ENCODE measurements at places on chromosomes 3 and 15.

DNA sequence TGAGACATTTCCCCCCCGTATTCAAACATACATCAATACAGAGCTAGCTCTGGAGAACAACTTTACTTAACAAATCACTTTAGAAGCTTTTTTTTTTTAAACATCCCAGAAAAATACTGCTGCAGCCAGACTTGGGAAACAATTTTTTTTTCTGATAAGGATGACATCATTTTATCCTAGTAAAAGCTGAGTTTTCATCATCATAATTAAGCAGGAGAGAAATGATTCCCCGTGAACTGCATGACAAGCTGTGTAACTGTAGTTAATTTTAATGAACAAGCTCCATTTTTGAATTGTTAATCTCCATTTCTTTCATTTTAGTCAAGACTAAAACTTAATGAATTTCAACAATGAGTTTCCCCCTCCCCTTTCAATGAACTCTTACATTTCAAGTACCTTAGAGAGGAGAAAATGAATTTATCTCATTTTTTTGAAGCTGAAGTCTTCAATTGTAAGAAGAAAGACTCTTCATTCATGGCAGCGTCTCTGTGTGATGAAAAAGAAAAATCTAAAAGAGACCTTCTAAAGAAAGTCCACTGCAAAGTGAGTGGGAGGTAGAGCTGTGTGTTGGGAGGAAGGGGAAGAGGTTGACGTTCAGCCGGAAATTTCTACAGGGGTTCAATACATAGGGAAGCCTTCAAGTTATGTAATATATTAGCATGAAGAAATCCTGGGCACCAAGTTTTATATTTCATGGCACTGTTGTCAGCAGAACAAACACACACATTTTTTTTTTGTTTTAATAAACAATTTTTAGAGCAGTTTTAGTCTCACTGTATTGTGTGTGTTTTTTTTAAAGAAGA lies 31.7 kb downstream of the HES1 start:
- DNase-seq: no peak

GRCh38 chr15:90822204-90822955 lies 46.0 kb upstream of the FURIN start:
- no peak for DNase-seq

GRCh38 chr3:134201201-134202130 lies 49.2 kb downstream of the RYK start:
- no peak for DNase-seq

DNA sequence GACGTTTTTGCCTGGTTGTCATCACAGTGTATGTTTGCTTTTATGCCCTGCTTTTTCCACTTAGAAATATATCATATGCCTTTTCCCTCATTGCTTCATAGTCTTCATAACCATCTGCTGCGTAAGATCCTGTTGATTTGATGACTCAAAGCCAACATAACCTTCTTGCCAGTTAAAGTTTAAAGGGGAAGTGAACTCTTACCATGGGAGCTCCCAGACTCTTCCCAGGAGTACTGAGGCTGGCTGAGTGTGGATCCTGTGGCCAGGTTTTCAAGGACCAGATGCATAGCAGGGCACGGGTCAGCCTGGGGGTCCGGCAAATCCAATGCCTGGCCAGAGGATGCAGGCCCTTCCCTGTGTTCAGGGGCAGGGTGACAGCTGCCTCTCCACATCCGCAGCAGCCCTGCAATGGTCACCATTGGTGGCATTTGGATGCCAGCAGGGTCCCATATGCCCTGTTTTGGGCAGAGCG lies 42.0 kb upstream of the SACM1L start:
- DNase-seq: peak; percentile 5

- no peak for DNase-seq
Observed at GRCh38 chr3:104642827-104643226, 723.9 kb upstream of the ALCAM start.

DNA sequence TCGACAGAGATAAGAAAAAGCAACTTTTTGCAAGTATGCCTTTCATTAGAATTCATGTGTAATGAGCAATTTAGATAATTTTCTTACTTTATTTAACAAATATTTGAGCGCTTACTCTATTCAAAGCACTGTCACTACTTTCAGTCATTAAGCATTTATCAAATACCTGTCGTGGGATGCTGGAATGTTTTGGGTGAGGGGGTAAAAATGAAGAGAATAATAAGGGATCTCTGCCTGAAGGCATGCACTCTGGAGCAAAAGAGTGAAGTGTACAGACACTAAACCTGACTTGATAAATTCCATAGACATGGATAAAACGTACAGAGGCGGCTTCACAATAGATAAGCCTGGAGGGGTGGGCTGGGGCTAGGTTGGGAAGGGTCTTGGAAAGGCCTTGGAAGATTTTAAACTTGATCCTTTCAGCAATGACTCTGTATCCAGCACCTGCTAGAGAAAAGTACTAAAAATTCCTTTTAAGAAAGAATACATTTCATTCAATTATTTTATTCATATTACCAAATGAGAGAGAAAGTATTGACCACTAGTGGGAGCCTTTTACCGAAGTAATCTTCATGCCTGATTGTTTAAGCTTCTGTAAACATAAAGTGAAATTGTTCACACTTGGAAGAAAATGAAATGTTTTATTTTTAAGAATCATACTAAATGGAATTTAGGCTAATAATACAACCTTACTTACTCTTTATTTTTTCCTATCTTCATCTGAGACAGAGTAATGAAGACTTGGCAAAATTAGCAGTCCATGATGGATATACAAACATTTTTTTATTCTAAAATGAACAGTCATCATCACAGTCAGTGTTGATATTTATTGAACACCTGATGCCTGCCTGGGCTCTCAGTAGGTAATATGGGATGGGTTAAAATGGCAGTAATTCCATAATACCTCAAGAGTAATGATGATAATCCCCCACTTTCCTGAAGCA lies 113.2 kb downstream of the PPP2R3A start:
- DNase-seq: peak; percentile 5

DNA sequence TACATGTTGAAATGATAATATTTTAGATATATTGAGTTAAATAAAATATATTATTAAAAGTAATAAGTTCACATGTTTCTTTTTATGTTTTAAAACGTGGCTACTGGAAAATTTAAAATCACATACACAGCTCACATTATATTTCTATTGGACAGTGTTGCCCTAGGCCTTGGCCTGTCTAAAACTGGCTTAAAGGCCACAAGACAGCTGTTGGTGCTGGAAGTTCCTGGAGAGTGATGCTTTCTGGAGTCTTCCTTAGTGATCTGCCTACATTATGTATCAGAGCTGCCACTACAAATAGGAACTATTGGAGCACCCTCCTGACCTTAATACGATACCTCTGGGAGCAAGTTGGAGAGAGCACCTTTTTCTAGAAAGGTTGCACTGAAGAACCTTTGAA lies 254.1 kb upstream of the C2CD4B start:
- no peak for DNase-seq

- DNase-seq: no peak
Observed at GRCh38 chr15:74500401-74500800, 39.4 kb upstream of the UBL7 start.

Measured in DMS 273 treated with DMSO at 0.1 percent for 48 hours (cell line).